ENCODE measurements at places on chromosomes 6 and 20.

GRCh38 chr20:44019638-44020335 lies 105.1 kb downstream of the TOX2 start:
- no peak for DNase-seq

- no peak for DNase-seq
Observed at GRCh38 chr20:55155360-55155759, 680.0 kb downstream of the DOK5 start.

GRCh38 chr6:31187780-31188194 lies 17.3 kb upstream of the POU5F1 start:
- DNase-seq = no peak

DNA sequence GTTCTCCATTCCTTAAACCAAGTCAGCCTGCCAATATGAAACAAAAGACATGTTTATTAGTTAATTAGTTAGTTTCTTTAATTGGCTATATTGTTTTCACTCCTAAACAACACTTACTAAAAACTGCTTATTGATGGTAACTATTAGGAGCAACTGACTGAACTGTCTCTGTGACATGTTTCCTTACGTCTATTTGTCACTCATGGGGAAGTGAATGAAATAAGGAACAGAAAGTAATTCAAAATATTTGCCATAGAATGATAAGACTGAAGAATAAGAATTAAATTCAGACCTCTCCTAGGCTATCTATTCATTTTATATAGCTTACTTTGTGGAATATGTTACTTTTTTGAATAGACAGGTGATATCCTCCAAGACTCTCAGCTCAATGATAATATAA lies 217.2 kb downstream of the LAMA2 start:
- no peak for DNase-seq

DNA sequence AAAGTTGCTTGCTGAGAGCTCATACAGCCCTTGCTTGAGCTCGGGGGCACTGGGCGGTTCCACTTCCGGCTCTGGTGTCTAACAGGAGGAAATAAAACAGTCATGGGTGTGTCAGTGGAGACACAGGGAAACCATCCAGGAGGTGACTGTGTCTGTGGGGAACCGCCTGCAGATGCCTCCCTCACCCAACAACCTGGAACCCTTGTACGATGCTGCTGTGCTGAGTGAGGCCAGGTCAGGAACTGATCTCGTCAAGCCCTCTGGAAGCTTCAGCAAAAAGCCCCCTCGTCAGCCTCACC lies 15.5 kb downstream of the TXNDC5 start:
- no peak for DNase-seq

DNA sequence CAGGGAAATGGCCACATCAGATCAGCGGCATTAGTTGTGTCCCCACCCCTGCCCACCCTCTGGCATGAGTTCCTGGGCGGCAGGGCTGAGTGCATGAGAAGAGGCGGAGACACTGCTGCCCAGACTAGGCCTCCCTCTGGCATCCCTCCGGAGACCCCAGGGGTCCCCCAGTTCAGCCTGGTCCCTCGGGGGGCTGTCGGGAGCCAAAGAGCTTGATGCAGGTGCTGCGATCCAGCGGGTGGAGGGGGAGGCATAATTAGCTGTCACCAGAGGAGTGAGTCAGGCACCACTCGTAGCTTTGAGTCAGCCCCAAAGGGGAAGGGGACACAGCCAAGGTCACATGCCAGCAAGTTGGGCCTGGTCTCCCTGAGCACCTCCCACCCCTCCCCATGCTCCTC lies 34.5 kb downstream of the DLGAP4 start:
- no peak for DNase-seq

GRCh38 chr20:40508821-40509220 lies 180.2 kb downstream of the MAFB start:
- DNase-seq = no peak

DNA sequence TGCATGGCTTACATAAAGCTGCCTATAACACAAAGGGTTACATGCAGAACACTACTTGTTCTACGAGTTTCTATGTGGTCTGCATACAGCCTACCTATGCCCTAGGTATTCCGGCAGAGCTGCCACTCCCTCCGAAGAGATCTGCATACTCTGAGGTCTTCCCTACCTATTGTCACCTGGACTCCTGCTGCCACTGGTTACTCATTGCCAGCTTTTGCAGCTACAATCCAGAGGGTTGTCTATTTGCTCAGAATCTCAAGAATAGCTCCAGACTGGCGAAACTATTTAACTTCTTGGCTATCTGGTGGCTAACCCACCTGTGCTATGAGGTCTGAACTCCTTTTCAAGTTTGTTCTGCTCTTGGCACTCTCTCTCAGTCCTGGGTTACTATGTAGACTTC lies 323.3 kb downstream of the BMP2 start:
- no peak for DNase-seq

DNA sequence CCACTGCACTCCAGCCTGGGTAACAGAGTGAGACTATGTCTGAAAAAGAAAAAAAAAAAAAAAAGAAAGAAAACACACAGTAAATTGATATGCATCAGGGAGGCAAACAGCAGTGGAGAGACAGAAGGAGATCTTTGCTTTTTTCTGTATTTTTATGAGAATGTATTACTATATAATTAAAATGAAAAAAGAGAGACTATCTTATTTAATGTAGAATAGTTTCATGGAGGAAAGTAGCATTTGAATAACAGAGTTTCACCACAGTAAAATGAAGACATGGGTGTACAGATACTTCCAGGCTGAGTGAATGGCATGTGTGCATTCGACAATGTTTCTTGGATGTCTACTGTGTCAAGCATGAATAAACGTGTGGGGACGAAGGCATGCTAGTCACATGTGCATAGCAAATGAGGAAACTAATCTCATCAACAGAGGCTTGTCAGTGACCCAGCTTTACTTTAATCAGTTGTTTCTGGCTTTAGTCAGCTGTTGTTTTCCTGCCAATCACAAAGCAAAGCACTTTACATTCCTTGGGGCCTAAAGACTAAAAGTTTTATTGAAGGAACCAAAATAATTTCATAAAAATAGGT lies 55.5 kb upstream of the ARMH2 start:
- DNase-seq = no peak

GRCh38 chr20:21340991-21341697 lies 38.0 kb downstream of the XRN2 start:
- no peak for DNase-seq

GRCh38 chr6:819122-819521 lies 126.2 kb upstream of the EXOC2 start:
- DNase-seq = no peak

DNA sequence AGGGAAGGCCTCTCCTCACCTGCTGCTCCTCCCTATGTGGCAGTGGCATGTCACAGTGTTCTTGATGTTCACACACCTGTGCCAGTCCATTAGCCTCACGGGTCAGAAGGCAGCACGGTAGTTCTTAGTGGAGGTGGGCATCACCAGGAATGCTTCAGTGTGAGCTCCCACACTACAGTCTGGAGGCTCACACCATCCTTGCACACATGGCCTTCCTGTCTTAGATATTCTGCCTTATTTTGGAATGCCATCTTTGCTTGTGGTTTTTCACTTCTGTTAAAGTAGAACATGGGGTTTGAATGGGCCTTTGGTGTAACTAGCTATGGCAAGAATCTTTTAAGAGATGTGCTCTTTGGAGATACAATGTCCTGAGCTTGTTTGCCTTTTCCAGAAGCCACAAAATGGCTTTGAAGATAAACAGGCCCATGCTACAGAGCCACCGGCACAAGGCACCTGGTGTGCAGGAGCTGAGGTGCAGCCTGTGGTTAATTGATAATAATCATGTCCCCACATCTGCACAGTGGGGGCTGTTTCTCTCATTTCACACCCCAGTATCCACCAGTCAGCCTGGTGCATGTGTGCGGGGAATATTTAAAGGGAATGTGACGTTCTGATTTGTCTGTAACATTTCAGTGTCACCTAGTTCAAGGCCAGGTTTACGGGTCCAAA lies 3.2 kb upstream of the SLC17A9 start:
- DNase-seq = no peak

DNA sequence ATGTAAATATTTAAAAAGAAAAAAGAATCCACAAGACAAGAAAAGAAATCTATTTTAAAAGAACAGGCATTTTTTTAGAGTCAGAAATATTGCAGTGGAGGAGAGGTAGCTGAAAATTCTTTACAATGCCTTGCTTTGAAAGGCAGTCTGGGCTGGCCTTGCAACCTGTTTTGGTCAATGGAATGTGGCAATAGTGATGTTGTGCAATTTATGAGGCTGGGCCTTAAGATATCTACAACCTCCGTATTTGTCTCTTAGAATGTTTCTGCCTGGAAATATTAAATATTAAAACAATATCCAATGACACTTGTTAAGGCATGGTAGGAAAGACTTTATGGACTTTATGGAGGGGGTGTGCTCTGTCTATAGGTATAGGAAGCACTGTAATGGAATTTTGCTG lies 14.8 kb upstream of the SCGN start:
- DNase-seq = no peak

DNA sequence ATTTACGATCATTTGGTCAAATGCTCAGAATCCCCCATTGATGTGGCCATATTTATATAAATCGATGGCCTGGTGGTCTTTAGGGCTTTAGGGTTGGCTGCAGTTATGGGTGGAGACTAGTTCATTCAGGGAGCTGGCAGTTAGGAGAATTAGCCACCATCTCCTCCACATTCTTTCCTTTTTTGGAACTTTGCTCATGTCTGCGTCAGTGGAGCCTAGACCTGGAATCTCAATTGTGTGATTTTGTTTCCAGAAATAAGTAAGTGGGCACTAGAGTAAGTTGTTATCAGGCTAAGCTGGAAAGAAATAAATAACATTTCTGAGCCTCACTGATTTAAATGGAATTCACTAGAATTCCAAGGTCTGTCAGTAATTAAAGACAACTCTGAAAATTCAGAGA lies 29.0 kb upstream of the ELOVL5 start:
- no peak for DNase-seq

- DNase-seq = no peak
Observed at GRCh38 chr6:150491811-150492172, 107.9 kb upstream of the PLEKHG1 start.

GRCh38 chr6:29627755-29628418 lies 5.1 kb downstream of the GABBR1 start:
- DNase-seq = peak; percentile 93

GRCh38 chr6:46220352-46221221 lies 49.8 kb upstream of the ENPP5 start:
- no peak for DNase-seq

GRCh38 chr20:25541676-25542075 lies 43.7 kb downstream of the NINL start:
- DNase-seq = no peak

DNA sequence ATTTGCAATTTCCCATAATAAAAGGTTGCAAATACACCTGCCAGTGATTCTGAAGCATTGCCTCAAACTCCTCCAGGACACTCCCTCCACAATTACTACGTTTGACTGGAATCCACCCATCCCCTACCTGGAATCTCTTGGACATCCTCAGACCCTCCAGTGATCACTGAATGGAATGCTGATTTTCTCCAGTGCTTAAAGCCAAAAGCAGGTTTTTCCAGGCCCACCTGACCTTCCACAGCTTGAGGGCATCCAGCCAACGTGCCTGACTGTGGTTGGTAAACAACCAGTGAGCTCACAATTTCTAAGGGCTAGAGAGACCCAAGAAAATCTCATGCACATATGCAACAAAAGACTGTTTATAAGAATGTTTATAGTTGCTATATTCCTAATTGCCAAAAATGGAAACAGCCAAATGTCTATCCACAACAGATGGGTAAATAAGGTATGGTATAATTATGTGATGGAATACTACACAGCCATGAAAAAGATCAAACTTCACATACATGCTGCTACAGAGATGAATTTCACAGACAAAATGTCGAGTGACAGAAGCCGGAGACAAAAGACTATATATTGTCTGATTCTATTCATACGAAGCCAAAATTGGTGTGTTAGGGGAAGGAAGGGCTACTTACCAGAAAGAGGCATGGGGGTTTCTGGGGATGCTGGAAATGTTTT lies 147.1 kb upstream of the RREB1 start:
- no peak for DNase-seq

DNA sequence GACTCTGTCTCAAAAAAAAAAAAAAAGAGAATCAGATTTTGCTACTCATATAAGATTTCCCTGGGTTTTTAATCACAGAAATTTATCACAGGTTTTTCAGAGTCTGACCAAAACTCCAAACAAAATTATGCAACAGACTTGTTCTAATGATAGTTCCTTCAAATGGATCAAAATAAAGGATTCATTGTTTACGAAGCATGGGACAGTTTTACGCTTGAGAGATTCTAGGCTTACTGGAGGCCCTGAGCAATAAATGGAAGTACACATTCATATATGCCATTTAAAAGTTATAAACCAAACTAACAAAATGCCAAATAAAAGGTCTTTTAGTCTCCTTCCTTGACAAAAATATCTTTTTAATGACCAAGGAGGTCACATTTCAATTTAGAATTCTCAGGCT lies 245.1 kb upstream of the KCNQ5 start:
- DNase-seq = no peak

- no peak for DNase-seq
Observed at GRCh38 chr20:9572670-9573069, 58.3 kb downstream of the LAMP5 start.

GRCh38 chr6:75588948-75589347 lies 12.7 kb upstream of the SENP6 start:
- DNase-seq = no peak

DNA sequence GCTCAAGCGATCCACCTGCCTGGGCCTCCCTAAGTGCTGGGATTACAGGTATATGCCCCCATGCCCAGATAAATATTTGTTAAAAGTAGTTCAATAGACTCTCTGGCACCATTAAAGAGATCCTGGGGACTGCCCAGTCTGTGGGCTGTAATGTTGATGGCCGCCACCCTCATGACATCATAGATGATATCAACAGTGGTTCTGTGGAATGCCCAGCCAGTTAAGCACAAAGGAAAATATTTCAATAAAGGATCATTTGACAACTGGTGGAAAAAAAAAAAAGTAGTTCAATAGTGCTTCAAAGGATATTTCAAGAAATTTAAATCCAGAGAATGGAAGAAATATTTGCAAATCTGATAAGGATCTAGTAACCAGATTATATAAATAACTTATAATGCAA lies 1.5 kb upstream of the CRIP3 start:
- DNase-seq = no peak

DNA sequence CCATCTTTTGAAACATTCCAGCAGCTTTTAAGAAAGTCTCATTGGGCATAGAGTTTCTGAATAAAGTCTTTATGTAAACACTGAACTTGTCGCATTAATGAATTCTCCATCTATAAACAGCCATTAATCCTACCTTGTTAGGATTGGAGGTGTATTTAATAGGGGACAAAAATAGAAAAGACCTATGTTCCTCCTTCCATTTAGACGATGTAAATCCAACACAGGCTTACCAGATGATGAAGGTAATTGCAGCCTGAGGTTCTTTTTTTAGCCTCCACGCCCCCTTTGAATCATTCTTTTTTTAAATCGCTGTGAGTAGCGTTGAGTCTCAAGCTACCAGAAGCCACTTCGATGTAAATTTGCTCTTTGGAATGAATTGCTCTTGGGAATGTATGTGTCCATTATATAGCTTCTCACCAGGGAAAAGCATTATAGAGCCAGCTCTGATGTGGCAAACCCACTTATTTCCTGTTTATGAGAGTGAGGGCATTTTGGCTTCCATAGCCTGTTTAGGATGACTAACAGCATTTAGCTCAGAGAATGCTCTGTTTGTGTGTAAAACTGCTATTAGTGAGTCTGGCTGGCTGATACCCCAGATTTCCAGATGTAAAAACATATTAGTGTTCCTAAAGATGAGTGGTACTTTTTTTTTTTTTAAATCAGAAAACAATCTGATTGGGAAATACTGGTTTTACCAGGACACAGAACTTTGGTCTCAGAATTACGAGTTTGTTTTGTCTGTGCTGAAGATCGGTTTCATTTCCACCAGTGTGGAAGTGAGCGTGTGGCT lies 74.9 kb upstream of the CLDN20 start:
- DNase-seq = peak; percentile 41
